NCI-H2081 (cell line): ENCODE measurements at places on chromosomes 7 and 10.

DNA sequence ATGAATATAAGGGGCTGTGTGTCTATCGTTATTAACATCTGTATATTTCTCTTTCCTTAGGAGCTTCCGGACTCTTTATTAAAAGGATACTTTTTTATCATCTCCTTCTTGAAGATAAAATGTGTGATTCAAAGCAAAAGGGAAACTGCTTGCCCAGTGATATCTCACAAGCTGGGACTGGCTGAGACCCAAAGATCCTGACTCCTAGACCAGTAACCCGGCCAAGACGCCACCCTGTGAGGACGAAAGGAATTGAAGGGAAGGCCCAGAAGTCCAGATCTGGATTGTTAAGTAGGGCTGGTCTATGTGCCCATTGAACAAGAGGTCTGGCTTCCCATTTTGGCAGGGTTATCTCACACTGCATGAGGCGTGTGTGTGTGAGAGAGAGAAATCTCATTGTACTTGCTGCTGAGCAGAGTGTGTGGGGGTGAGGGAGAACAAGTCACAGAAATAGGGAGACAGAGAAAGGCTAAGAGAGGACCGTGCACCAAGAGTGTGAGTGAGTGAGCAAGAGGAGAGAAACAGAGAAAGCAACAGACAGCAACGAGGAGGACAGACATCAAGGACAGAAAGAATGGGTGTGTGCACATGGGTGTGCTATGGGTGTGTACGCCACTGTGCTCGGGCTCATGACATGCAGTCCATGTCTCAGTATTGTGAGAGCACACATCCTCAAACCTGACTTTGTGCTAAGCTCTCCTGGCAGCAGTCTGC, 75.4 kb downstream of the PLXNA4 start:
- DNase-seq: no peak

DNA sequence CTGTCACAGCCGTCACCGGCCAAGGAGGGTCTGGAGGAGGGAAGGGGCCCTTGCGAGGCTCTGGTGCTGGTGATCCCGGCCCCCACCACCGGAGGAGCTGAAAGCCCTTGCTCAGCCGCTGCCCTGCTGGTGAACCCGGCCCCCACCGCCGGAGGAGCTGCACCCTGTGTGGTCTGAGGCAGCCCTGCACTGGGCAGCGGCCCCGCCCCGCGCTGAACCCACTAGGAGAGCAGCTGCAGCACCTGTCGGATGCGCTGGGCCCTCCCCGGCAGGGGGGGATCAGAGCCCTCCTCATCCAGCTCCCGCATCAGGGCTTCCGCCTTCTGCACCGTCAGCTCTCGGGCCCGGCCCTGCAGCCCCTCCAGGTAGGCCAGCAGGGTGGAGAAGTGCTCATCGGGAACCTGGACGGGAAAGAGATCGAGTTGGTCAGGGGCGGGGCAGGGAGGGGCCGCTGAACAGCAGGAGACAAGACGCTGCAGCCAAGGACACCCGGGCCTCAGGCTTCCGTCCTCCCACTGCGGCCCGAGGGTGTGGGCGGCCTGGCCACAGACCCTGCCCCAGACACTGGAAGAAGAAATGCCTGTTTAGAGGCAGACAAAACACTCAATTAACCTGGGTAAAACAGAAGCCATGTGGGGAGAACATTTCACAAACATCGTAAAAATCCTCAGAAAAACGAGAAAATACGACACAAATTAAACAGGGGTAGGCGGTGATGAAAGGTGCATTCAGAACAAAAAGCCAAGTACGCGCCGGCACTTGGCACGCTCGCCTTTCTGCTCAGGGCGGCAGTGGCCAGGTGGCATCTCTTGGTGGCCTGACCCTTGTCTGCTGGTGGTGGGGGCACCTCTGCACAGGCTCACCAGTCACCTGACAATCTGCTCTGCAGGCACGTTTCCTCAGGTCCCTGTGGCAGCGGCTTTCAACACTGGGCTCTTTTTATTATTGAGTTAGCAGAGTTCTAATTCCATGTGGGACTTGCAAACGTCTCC, 14.7 kb downstream of the CYP2W1 start:
- no peak for DNase-seq

- no peak for DNase-seq
Measured at GRCh38 chr7:157560710-157561522, 224.1 kb downstream of the DNAJB6 start.

- peak; percentile 55 for DNase-seq
Measured at GRCh38 chr7:96669812-96670211, 39.8 kb downstream of the SEM1 start.

GRCh38 chr10:8105932-8106331, 51.4 kb downstream of the GATA3 start:
- DNase-seq: no peak

DNA sequence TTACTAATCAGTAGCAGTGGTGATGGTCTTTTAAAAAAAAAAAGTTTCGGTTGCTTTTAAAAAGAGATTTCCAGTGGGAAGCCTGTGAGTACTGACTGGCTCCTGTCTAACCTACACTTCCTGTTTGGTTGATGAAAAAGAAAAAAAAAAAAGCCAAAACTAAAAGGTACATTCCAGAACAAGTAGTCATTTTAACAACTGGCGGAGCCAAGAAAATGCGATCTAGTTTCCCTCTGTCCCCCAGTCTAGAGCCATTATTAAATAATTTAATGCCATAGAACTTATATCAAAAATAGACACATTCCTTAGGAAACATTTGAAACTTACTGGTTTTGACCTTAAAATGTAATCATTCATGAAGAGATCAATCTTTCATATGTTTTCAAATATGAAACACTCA, 254.2 kb upstream of the C7orf33 start:
- no peak for DNase-seq

DNA sequence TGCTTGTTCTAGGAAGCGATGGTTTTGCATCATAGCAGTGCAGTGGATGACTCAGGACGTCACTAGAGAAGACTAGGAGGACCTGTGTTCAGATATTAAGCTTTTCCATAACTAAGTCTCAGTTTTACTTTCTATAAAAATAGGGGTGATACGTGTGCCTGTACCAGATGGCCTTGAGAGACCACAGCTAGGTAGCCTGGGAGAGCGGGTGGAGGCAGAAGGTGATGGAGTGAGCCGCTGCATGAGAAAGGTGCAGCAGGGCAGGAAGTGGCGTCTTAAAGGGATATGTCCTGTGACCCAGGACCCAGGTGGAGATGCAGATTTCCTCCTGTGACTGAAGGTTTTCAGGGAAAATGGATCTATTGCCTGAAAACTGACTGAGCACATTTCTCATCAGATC, 304.9 kb downstream of the CDC14C start:
- no peak for DNase-seq

GRCh38 chr7:39355664-39356063, 210.5 kb upstream of the YAE1 start:
- no peak for DNase-seq

DNA sequence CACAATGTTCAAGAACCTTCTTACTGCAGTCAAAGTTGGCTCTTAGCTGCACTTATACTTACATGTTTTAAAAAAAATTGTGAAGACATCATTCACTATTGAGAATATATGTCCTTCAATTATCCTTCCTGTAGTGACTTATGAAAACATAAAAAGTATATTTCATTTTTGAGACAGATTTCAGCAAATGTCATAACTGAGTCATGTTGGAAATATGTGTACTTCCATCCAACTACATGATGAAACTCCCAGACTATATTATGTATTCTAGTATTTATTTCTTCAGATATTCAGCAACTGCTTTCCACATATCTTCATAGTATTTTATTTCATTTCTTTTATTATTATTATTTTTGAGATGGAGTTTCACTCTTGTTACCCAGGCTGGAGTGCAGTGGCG, 160.2 kb downstream of the ARHGAP12 start:
- DNase-seq: no peak

DNA sequence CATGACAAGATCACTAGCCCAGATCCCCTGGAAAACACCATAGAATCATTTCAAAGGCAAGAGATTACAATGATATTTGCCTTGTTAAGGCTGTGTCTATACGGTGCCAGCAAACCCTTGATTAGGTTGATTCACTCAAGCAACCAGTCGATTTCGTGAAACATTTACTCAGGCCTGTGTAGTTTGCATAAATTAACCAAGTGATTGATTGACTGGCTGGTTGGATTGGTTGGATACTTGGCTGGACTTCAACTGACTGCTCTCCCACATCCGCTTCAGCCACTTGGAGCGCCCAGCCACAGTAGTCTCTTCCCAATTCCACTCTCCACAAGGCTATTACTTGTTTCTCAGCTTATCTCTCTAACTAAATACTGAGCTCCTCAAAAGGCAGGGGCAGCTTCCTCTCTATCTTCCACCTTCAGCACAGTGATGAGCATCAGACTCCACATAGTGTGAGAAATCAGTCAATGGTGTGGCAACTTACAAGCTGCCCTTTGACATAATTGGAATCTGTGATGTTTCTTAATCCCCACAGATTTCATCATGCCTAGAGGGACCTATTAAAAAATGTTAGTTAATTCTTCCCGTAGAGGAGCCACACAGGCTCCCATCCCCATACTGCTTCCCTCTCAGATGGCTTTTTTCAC, 217.4 kb downstream of the GRM8 start:
- peak; percentile 60 for DNase-seq

DNA sequence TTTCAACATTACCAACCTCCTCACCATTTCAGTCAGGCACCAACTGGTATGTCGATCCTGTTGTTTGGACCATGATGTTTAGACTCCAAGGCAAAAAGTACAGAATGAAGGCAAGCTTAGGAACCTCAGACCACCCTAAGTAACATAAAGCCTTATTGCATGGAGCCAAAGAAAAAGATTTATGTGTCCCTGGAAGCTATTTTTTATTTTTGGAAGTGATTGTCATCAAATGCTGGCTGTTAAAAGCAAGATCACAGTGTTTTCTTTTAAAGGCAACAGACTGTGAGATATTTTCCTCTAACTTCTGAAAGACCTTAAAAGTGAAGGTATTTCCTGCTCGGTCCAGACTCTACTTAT, 8.2 kb downstream of the ASB15 start:
- DNase-seq: no peak

DNA sequence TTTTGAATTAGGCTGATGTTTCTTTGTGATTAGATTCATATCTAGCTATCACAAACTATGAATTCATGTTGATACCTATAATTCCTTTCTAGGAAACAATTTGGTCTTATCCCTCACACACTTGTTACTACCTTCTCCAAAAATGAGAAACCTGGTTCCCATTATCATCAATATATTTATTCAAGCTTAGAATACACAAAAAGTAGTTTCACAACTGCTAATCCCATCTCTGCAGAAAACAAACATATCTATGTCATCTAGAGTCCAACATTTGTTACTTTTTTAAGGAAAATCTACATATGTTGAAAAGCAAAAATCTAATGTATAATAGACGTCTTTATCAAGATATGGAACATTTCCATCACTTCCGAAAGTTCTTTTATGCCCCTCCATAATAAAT, 110.4 kb downstream of the MICU1 start:
- DNase-seq: no peak

- DNase-seq: no peak
Measured at GRCh38 chr10:78002541-78003288, 26.6 kb downstream of the POLR3A start.

GRCh38 chr7:35524112-35524804, 170.7 kb downstream of the HERPUD2 start:
- DNase-seq: no peak

DNA sequence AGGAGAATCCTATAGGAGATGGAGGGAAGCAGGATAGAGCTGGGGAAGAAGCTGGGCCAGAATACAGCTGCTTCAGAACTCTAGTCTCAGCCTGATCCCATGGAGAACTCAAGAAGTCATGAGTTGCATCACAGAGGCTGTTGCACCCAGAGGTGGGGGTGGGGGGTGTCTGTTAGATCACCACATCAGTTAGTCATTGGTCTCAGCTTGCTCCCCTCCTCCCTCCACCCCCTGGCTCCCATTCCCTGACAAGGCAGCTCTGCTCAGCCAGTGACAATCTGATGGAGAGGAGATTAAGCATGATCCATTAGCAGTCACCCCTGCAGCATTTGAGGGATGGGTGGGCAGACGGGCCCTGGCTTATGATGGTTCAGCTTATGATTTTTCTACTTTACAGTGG, 58.4 kb upstream of the FGL2 start:
- no peak for DNase-seq

DNA sequence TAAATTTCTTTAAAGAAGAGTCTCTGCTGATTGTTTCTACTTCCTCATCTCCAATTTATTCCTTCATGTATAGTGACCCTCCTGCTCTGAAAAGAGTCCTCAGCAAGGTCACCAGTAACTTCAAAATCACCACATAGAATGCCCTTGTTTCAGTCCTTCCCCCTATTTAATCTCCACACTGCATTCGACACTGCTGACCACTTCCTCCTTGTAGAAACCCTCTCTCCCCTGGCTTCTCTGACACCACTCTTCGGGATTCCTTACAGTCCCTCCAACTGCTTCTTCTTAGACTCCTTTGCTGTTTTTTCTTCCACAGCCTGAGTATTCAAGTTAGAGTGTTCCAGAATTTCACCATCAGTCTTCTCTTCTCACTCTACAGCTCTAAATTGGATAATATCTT, 89.5 kb downstream of the VPS41 start:
- no peak for DNase-seq

DNA sequence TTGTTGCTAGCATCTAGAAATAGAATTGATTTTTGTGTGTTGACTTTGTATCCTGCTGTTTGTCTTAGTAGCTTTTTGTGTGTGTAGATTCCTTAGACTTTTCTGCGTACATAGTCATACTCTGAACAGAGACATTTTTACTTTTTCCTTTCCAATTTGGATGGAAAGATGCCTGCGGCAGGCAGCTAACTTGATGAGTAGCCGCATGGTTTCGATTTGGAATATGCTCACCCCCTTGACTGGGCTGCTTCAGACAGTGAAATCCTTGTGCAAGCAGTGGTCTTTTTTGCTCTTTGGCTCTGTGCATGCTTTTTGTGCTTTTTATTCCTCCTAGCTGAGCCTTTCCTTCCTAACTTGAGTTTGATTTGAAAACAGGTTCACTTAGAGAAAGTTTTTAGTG, 71.8 kb downstream of the HHEX start:
- DNase-seq: no peak

DNA sequence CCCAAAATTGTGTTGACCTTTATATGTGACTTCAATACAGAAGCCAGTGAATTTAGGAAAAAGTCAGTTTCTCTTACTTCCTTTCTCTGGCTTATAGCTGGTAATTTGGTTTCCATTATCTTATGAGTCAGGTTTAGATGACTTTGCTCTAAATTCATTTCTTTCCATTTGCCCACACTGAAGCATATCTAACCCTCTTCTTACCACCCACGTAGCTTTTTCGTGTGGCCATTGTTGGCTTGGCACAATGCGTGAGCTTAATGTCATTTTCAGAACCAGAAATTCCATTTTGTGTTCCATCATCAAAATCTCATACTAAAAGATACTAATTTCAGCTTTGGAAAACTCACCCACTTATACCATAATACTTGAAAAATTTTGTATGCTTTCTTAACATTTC, 271.2 kb downstream of the INHBA start:
- no peak for DNase-seq

GRCh38 chr7:5230265-5231067, 40.4 kb downstream of the WIPI2 start:
- DNase-seq: no peak
